ENCODE measurements at places on chromosomes 16 and 17.

GRCh38 chr16:9660898-9661297 lies 521.3 kb downstream of the GRIN2A start:
- DNase-seq, result no peak

DNA sequence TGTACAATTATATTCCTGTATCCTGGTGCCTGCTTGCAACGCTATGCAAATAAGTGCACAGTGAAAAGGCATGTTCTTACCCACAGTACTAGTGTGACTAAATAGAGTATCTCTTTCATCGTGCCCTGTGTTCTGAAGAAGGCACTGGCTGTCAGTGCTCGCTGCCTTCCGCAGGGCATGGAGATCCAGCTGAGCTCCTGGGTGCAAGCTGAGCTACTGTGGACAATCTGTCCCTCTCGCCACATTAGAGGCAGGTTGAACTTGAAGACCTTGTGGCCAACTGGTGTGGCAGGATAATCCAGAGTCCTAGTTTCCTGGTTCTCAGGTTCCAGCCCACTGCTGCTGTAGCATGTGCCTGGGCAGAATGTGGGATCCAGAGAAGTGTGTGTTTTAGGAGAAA lies 1.9 kb upstream of the ST6GALNAC1 start:
- DNase-seq, result no peak

GRCh38 chr16:26680671-26681070 lies 386.1 kb upstream of the C16orf82 start:
- no peak for DNase-seq

- no peak for DNase-seq
Observed at GRCh38 chr16:27351989-27352388, 38.2 kb downstream of the IL4R start.

GRCh38 chr17:57574040-57574513 lies 171.0 kb downstream of the CCDC182 start:
- DNase-seq, result no peak

- DNase-seq, result no peak
Observed at GRCh38 chr16:71754652-71755051, 30.2 kb upstream of the PHLPP2 start.

DNA sequence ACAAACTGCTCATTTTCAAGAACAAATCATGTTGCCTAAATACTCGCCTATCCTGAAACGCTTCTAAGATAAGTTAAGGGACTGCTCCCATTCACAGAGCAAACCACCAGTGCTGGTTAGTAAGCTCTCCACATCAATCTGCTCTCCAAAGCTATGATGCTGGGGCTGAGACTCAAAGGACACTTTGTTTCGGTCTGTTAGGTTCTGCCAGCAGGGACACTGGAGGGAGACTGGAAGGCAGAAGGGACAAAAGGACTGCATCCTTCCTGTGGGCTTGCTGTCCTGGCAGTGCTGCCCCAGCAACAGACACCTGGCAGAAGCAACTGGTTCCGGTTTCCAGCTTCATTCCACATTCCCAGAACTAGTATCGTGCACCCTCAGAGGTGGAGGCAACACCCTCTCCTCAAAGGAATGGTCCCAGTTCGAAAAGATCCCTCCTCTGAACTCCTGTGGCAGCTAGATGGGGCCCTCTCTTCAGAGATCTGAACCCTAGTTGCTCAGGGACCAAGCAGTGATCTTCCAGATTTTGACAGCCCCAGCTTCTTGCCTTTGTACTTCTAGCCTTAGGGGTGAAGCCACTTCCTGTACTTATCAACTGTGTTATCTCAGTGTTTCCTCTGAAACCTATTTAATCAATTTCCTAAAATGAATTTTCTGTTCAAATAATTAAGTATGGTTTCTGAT lies 73.4 kb upstream of the GSG1L start:
- DNase-seq, result no peak

GRCh38 chr17:55536205-55536604 lies 25.0 kb upstream of the SMIM36 start:
- no peak for DNase-seq

- no peak for DNase-seq
Observed at GRCh38 chr17:21362331-21362931, 13.7 kb upstream of the KCNJ12 start.

GRCh38 chr16:12763517-12763916 lies 40.2 kb downstream of the CPPED1 start:
- DNase-seq, result no peak

GRCh38 chr16:71576971-71577370 lies at the start of gene TAT:
Gene TAT (minus strand): TSS chr16:71577092. CDS start chr16:71576415, 677 bp downstream.
- DNase-seq, result no peak

DNA sequence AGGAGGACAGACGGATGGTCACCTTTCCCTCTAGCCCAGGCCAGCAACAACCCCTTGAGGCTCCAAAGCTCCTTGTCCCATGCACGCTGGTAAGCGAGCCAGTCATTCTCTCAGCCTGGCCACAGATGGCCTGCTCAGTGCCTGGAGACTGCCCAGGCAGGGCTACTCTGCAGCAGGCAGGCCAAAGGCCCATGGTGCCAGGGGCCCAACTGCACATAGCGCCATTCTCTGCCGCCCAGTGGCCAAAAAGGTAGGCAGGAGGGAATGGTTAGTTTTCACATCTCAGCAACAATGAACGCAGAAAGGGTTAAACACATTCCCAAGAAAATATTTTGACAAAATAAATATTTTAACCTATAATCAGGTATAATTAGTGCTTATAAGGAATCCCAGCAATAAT lies 7.7 kb upstream of the SREBF1 start:
- DNase-seq, result no peak

DNA sequence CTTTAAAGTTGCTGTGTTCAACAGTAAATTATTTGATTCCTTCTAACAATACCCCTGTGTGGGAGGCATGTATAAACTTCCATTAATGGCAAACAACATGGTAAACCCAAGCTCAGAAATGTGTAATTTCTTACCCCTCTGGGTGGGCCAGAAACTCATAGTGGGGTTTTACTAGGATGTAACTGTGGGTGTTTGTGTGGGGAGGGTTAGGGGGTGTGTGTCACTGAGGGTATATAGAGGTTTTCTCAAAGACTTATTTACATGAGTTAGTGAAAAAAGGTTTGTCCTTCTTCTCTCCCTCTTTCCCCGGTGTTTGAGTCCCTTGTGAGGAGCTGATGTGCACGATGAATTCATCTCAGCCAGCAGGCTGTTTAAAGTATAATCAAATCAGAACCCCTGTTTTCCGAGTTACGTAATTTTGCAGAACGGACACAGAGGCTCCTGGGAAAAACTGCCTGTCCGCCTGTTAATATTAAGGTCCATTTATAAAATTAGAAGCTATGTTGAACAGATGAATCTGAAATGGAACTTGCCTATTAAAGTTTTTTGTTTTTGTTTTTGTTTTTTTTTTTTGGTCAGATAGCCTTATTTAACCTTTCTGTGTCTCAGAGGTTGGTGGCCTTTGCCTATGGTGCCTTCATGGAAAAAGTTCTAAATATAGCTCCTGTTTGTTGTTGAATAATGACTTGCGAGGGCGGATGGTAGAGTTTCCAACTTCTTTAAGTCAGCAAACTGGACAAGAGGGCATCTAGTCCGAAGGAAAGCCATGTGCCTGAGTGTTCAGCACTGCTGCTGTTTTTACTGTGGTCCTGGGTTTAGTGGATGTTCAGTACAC lies 73.3 kb downstream of the MSI2 start:
- no peak for DNase-seq

DNA sequence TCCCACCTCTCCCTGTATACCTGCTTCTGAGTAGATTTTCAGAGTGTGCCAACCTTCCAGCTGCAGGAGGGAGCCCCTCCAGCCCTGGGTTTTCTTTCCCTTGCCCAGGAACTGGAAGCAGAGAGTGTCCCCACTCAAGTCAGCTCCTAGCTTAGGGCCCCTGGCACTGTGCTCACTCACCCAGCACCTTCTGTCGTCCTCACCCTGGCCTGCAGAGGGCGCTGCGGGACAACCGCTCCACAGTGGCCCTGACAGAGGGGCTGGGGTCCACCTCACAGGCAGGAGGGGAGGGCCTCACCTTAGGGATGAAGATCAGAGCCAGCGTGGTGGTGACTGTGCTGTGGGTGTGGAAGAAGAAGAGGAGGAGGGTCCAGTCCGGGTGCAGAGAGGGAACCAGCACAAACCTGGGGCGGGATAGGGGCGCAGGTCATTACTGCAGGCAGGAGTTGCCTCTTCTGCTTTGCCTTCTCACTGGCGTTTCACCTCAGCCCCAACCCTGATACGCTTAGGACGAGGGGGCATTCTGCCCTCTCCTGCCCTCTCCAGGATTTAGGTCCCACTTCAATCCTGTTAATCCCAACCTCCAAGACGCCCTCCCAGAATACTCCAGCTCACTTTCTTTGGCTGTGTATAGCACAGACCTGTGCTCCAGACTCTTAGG lies 10.0 kb downstream of the GPR179 start:
- peak; percentile 40 for DNase-seq

DNA sequence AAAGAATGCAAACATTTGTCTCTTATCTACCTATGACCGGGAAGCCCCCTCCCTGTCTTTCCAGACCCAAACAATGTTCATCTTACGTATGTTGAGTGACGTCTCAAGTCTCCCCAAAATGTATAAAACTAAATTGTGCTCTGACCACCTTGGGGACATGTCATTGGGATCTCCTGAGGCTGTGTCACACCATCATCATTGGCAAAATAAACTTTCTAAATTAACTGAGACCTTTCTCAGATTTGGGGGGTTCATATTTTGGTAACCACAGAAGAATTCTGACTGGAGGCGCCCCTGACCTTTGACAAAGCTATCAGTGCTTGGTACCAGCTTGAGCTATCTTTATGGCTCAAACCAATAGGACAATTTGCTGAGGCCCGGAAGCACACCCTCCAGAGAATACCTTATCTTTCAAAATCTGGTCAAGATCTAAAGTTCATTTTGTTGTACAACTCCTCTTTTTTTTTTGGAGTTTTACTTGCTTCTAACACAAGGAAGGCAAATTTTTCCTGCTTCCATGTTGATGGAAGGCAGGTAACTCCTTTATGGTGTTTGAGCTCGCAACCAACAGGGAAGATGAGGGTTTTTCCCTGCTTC lies 2.5 kb upstream of the LDHD start:
- DNase-seq, result no peak

GRCh38 chr16:25796239-25796638 lies 104.5 kb downstream of the HS3ST4 start:
- no peak for DNase-seq

DNA sequence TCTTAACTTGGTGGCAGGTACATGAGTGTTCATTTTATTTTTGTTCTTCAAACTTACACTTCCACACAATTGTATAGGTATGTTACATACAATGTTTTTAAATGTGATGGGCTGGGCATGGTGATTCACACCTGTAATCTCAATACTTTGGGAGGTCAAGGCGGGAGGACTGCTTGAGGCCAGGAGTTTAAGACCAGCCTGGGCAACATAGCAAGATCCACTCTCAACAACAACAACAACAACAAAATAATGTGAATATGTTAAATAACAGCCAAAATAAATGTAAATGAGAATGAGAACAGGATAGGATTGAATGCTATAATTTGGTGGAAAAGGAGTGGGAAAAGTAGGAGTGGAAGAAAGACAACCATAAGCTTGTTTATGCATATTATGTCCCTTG lies 2.6 kb downstream of the NSMCE1 start:
- no peak for DNase-seq

GRCh38 chr16:63361032-63361624 lies 1324.9 kb upstream of the CDH8 start:
- peak; percentile 2 for DNase-seq

- DNase-seq, result no peak
Observed at GRCh38 chr16:9607515-9608230, 516.2 kb downstream of the HAPSTR1 start.

- no peak for DNase-seq
Observed at GRCh38 chr16:85064186-85064585, 36.6 kb downstream of the KIAA0513 start.

- DNase-seq, result no peak
Observed at GRCh38 chr17:50292465-50292864, 18.2 kb downstream of the TMEM92 start.

DNA sequence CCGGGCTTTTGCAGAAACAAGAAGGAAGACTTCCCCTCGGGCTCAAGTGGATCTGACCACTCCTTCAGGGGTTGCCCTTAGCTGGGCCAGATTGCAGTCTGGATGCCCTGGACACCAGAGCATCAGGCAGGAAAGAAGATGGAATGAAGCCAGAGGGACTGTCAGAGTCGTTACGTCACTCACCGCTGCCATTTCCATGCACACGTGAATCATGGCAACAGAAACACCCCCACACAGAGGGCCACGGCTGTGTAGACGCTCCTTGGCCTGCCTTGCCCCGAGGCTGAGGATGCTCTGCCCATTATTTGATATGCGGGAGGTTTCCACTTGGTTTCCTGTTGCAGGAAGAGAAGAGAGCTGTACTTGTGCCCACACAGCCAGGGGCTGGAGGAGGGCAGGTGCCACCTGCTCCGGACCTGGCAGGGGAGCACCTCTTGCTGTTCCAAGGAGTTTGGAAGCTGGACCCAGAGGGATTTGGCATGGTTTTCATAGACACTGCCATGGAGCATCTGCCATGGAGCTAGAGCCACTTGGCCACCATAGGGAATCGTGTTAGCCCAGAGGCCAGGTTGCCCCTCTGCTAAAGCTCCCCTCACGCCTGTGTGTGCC lies 29.4 kb downstream of the RBFOX3 start:
- no peak for DNase-seq

- DNase-seq, result peak; percentile 56
Observed at GRCh38 chr17:8745586-8746500, 1.2 kb upstream of the CCDC42 start.

DNA sequence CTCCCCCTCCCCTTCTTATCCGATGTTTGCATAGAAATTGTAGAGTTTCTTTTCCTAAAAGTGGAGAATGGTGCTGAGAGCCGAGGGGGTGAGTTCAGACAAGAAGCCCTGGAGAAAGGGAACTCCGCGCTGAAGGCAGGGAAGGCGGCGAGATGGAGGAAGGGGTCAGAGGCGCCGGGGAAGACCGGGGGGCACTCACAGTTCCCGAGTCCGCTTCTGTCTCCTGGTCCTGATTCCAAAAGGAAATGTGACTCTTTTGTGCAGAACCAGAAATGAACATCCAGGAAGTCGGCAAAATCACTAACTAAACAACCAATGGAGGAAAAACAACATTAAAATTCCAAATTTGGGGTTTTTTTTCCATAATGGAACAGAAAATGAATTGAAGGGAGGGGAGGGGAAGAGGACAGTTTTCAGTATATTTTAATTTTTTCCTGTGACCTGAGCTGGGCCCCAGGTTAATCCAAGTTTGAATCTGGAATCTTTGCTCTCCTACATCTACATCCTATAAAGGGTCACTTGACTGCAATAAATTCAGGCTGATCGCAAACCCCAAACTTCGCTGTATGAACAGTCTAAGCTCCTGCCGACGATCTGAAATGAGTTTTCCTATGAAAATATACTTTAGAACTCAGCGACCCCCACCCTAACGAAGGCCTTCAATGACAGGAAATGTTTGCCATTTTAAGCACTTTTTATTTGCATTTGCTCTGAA lies 252.3 kb downstream of the C16orf95 start:
- DNase-seq, result no peak
